ENCODE measurements at places on chromosomes 3 and 15.

- DNase-seq = no peak
Observed at GRCh38 chr3:25354071-25354470, 74.0 kb upstream of the RARB start.

GRCh38 chr3:70393881-70394612 lies 81.6 kb upstream of the MDFIC2 start:
- no peak for DNase-seq

DNA sequence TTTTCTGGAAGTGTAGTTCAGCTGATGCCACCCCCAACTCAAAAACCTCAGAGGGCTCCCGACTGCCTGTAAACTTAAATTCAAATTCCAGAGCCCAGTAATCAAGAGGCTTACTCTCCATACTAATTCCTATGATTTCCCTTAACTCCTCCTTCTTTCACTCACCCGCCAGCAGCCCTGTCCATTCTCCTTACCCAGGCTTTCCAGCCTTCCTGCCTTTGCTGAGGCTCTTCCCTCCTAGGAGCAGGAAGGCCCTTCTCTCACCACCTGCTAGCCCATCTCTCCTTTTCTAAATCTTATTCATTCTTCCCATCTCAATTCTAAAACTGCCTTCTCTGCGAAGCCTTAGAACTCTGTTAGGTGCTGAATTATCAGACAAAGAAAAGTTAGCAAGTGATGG lies 30.4 kb downstream of the RORA start:
- DNase-seq = no peak

DNA sequence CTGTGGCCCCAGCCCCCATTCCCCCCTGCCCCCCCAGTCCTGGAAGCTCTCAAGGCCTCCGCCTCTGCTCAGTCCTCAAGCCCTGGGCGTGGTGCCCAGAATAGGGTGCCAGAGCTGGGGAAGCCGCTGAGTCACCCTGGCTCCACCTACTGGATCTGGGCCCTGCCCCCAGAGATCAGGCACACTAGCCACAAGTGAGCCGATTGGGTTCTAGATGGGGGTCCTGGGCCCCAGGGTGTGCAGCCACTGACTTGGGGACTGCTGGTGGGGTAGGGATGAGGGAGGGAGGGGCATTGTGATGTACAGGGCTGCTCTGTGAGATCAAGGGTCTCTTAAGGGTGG lies 5.7 kb downstream of the EIF4G1 start:
- DNase-seq = no peak

GRCh38 chr15:67125589-67126502 lies 60.4 kb downstream of the SMAD3 start:
- no peak for DNase-seq

- no peak for DNase-seq
Observed at GRCh38 chr3:55329849-55330248, 157.3 kb downstream of the WNT5A start.

GRCh38 chr15:59838900-59839299 lies 149.8 kb upstream of the BNIP2 start:
- DNase-seq = no peak

- no peak for DNase-seq
Observed at GRCh38 chr3:72008226-72008996, 223.5 kb upstream of the PROK2 start.

- DNase-seq = no peak
Observed at GRCh38 chr3:129106866-129107565, 14.6 kb downstream of the RAB43 start.

- DNase-seq = no peak
Observed at GRCh38 chr15:78405336-78405924, 32.6 kb upstream of the IREB2 start.

- DNase-seq = no peak
Observed at GRCh38 chr15:70344666-70345065, 246.9 kb upstream of the TLE3 start.

DNA sequence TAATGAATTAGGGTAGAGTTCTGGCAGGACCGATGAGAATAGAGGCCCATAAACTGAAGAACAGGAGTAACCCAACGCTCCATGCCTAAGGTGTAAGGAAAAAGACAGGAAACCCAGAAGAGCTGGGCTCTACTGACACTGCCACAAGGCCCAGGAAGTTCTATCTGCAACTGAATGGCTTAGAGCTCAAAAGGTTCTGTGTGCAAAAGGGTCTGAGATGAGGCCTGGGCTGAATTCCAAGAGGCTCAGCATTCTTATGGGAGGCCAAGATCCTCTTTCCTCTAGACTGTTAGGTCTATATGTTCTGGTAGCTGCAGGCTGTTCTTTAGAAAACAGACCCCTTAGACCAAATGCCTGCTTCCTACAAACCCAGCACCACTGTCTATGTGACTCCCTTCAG lies 30.5 kb upstream of the PRSS50 start:
- DNase-seq = no peak

DNA sequence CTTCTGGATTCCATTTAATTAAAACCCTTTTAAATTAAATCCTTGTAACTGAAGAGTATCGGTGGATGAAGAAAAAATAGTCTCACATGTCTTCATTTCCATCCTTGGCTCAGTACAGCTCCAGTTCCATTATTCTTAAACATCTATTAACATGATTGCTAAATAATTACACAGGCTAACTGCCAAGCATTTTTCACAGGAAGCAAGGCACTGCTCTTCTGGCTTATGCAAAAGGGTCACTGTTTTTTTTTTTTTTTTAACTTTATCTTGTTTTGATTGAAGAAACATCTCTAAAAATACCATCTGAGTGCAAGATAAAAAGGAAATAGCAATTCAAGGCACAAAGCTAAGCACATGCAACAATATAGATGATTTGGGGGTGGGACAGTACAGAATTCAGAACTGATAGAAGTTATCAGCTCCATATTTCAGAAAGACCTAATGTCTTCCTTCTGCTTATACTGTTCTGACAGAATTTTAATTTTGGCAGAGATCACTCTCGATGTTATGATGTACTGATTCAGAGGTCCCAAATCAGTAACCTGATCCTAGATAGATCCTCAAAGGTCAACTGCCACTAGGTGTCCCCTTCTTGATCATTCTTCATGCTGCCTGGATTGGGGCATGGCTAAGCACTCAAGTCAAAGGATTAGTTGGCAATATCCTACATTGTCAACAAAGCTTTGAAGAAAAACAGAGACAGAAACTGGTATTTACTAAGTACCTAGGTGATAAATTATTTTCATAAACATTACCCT lies 57.8 kb upstream of the ACTC1 start:
- no peak for DNase-seq

DNA sequence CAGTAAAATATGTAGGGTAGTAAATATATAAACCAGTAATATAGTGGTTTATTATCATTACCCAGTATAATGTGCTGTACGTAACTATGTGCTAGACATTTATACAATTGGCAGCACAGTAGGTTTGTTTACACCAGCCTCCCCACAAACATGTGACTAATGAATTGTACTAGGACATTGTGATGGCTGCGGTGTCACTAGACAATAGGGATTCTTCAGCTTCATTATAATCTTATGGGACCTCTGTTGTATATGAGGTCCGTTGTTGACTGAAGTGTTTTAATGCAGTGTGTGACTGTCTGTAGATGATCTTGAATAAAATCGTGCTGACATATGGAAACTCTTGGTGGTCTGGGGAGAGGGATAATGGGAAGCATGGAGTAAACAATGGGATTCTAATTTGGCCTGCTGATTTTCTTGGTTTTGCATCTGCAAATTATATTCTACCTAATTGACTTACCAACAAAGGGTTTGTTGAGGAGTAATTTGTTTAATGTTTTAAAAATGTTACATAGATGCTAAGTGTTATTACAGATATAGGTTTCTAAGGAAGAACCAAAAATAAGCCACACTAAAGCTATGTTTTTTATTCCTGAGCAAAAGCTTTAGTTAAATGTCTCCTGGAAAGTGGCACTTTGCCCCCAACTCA lies 496.5 kb upstream of the TBL1XR1 start:
- no peak for DNase-seq

GRCh38 chr3:72012363-72012762 lies 227.4 kb upstream of the PROK2 start:
- no peak for DNase-seq

DNA sequence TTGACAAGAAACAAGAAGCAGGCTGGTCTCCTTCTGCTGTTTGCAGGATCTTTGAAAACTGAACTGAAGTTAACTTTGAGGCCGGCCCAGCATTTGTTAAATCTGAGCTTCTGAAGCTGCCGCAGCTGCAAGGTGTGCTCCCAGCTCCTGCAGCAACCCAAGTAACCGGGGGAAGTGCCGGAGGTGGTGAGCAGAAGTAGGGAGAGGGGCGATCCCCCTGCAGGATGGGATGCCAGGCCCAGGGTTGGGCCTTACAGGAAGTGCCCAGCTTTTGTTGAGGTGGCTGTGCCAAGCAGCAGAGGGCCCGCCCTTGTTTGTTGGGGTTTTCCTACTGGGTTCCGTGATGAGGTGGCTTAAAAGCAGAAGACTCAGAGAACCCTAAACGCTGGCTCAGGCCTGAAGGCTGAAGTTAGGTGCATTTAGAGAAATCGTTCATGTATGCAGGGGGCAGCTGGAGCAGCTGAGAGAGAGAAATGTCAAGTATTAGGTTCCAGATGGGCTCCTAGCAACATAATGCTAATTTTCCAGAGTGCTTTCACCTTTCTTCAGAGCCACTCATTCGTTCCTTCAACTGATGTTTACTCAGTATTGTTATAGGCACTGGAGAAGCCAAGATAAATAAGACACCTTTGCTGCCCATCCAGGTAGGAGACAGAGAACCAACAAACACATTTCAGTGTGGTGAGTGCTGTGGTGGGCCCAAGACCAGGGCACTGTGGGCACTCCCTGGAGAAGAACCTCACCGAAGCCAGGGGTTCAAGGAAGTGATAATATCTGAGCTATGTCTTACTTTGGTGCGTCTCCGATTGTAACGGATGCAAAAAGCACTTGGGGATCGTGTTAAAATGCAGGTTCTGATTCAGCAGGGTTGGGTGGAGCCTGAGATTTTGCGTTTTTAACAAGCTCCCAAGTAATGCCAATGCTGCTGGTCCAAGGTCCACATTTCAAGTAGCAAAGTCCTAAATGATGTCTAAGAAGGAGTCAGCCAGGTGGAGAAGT lies 42.2 kb upstream of the PLCL2 start:
- DNase-seq = peak; percentile 26

GRCh38 chr3:190581041-190581541 lies 67.2 kb downstream of the IL1RAP start:
- DNase-seq = no peak

GRCh38 chr15:83767741-83768140 lies 113.8 kb downstream of the ADAMTSL3 start:
- no peak for DNase-seq

DNA sequence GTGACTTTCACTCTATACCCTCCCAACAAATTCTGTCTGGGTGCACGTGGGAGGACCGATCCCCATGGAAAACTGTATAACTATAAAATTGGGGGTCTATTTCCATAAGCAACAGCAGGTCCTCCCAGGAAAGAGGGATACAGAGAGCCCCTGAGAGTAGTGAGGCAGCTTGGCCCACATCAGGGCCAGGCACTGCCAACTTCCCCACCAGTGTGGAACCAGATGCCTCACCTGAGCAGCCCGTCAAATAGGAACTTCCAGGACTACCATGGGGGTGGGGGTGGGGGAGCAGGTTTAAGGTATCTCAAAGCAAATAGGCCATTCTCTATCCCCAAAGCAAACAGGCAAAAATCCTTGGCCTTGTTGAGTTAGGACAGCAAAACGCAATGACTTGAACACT lies 33.3 kb upstream of the DUSP7 start:
- DNase-seq = no peak

DNA sequence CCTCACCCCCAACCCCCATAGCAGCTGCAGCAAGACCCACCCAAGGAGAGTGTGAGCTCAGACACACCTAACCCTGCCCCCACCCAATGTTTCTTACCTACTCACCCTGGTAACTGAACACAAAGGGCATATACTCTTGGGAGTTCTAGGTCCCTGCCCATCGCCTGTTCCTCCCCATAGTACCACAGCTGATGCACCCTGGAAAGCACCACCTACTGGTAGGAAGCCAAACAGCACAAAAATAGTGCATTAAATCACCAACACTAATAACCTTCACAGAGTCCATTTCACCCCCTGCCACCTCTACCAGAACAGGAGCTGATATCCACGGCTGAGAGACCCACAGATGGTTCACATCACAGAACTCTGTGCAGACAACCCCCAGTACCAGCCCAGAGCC lies 245.2 kb downstream of the EFHB start:
- DNase-seq = no peak

GRCh38 chr15:96750361-96750760 lies 419.9 kb downstream of the NR2F2 start:
- no peak for DNase-seq

GRCh38 chr3:148922467-148922866 lies 57.4 kb downstream of the CPA3 start:
- no peak for DNase-seq

GRCh38 chr3:62659660-62660059 lies 215.6 kb downstream of the CADPS start:
- DNase-seq = no peak
